ENCODE measurements at places on chromosomes 11 and 22.
A peak's percentile ranks its signal among the peaks of the same experiment; 100 is the strongest.

DNA sequence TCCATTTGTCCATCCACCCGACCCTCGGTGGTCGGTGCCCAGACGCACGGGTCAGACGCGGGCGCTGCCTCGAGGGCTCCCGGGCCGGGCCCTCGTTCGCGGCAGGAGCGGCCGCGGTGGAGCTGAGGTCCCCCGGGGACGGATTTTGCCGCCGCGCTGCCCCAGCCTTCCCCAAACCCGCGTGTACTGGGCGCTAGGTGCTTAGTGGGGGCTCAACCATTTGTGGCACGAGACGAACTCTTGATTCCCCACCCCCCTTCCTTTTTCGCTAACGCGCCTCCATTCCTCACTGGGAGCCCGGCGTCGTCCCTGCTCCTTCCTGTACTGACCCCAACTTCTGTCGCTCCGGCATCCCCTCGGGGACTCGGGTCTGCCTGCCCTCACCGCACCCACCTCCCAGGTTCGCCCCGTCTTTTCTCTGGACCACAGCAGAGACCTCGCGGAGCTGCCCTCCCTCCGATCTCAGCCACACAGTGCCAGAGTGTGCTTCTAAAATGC, 789 bp upstream of the CBX7 start:
- no peak for DNase-seq

GRCh38 chr11:34235189-34235588, 122.6 kb downstream of the ABTB2 start:
- DNase-seq = no peak

- DNase-seq = no peak
Measured at GRCh38 chr11:68138237-68138636, 17.0 kb upstream of the CHKA start.

DNA sequence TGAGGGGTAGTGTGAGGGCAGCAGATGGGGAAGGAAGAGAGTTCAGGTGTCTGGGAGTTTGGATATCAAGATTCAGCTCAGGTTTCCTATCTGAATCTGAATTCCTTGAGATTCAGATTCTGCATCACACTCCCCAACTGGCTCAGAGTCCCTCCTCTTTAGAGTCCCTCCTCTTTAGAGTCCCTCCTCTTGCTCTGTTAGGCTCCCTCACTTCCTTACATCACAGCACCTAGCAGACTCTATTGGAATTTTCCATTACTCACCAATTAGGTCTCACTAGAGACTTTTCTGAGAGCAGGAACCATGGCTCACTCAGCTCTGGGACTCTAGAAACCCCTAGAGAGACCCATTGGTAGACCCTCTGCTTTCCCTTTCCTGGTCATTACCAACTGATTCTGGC, 303.4 kb upstream of the SYN3 start:
- no peak for DNase-seq

- DNase-seq = no peak
Measured at GRCh38 chr22:46104170-46104880, 46.0 kb upstream of the PPARA start.

GRCh38 chr11:1516273-1517067, 29.9 kb upstream of the MOB2 start:
- no peak for DNase-seq

- DNase-seq = no peak
Measured at GRCh38 chr11:76671626-76672309, 1.2 kb upstream of the LRRC32 start.

- DNase-seq = no peak
Measured at GRCh38 chr11:128042290-128042751, 545.0 kb downstream of the ETS1 start.

DNA sequence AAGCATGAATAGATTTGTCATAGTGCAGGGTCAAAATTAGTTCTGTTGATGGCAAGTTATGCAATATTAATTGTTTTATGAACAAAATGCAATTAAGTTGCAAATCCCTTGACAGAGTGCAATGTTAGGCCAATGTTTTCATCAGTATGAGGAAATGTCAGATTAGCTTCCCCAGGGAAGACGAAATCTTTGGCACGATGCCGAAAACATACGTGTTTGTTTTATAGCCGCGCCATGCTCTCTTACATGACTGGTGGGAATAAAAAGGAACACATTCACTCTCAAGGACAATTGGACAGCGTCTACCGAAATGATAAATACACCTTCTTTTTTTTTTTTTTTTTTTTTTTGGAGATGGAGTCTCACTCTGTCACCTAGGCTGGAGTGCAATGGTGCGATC, 27.0 kb downstream of the MFNG start:
- DNase-seq = no peak

GRCh38 chr22:47036352-47036751, 273.9 kb downstream of the TBC1D22A start:
- DNase-seq = no peak

- DNase-seq = peak; percentile 55
Measured at GRCh38 chr22:45285263-45286058, 712 bp downstream of the UPK3A start.

DNA sequence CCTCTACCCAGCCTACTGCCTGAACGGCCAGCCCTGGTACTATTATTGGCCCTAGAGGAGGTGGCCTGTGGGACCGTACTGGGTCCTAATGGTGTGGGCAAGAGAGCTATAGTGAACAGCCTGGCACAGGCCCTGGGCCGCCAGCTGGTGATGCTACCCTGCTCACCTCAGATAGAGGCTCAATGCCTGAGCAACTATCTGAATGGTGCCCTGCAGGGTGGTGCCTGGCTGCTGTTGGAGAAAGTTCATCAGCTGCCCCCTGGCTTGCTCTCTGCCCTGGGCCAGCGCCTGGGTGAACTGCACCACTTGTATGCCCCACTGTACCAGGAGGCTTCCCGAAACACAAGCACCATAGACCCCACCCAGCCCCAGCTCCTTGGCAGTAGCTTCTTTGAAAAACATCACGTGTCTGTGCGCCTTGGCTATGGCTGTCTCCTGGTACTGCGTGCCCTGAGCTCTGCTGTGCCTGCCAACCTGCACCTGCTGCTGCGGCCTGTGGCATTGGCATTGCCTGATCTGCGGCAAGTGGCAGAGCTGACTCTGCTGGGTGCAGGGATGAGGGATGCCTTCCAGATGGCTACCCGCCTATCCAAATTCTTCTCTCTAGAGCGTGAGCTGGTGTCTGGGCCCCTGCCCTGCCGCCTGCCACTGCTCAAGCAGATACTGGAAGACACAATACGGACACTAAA, 49.0 kb downstream of the DNHD1 start:
- DNase-seq = no peak

GRCh38 chr11:31956310-31956709, 134.6 kb upstream of the RCN1 start:
- DNase-seq = no peak
